Glutamatergic neuron (in vitro differentiated cells): ENCODE measurements at places on chromosomes 2 and 18. TPM values are rescaled to one million over a fixed set of nuclear protein-coding genes. Genes with fewer than 3 reads are reported as not detected.
A peak's percentile ranks its signal among the peaks of the same experiment; 100 is the strongest.

EGR4 gene
- not detected for total RNA-seq

GRCh38 chr2:209577376-209578357 lies 153.8 kb downstream of the MAP2 start:
- peaks cover 33% of the 10 kb centered on the region for H3K4me1 ChIP-seq
- H3K27ac ChIP-seq, result peak overlapping the region; percentile 95
- no peak for DNase-seq
- peak overlapping the region; percentile 61 for H3K4me3 ChIP-seq
- H3K36me3 ChIP-seq, result no peaks in the 10 kb centered on the region
- H3K27me3 ChIP-seq, result peaks cover 6% of the 10 kb centered on the region

IL36B gene
- total RNA-seq, result not detected

GREB1 gene
- 134 TPM for total RNA-seq

GRCh38 chr2:19810148-19810547 lies 91.6 kb downstream of the TTC32 start:
- H3K4me1 ChIP-seq, result peaks cover 24% of the 10 kb centered on the region
- no peak overlapping the region for H3K4me3 ChIP-seq
- H3K36me3 ChIP-seq, result peaks cover 9% of the 10 kb centered on the region

DNA sequence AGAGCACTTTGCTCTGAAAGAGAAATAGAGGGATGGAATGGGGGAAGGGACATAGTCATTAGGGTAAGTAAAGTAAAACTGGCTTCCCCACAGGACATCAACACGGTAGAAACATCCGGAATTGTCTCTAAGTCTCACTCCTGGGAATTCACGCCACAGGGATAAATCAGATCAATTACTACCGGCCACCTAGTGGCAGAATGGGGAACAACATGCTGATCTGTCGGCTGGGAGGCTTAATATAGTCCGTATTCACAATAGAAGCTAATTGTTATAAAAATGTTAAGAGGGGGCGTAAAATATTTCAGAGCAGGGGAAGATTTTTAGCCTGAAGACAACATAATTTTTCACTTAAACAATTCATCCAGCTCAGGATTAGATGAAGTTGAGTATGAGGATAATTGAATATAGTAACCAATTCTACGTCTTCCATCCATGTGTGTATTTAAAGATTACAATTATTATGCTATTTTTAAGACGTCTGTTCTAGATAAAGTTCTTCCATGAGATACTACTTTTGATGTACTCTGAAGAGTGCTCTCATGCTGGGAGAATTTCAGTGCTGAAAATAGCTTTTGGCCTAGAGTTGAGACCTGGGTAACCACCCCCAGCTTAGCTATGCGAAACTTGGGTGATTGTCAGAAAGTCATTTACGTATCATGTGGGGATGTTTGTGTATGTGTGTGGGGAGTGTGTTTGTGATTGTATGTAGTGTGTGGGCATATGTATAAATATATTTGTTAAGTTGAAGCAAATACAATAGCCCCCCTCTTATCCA lies 65.7 kb downstream of the LRRTM1 start:
- peaks cover 7% of the 10 kb centered on the region for H3K36me3 ChIP-seq
- H3K4me3 ChIP-seq, result no peak overlapping the region
- DNase-seq, result peak; percentile 71
- H3K27ac ChIP-seq, result no peak overlapping the region
- peaks cover 3% of the 10 kb centered on the region for H3K27me3 ChIP-seq

GRCh38 chr18:50405582-50406271 lies 30.9 kb downstream of the SKA1 start:
- peaks cover 5% of the 10 kb centered on the region for H3K27me3 ChIP-seq
- DNase-seq, result no peak
- no peak overlapping the region for H3K4me3 ChIP-seq

GRCh38 chr2:204065566-204065965 lies 129.0 kb downstream of the ICOS start:
- no peak overlapping the region for H3K4me3 ChIP-seq
- peaks cover 12% of the 10 kb centered on the region for H3K4me1 ChIP-seq
- no peak overlapping the region for H3K27ac ChIP-seq
- H3K36me3 ChIP-seq, result no peaks in the 10 kb centered on the region
- no peak for DNase-seq

TRABD2A gene
- total RNA-seq, result not detected
